NCI-H460 (cell line): ENCODE measurements at places on chromosomes 5 and 9.

- DNase-seq = no peak
Measured at GRCh38 chr9:122387536-122387935, 16.7 kb downstream of the PTGS1 start.

DNA sequence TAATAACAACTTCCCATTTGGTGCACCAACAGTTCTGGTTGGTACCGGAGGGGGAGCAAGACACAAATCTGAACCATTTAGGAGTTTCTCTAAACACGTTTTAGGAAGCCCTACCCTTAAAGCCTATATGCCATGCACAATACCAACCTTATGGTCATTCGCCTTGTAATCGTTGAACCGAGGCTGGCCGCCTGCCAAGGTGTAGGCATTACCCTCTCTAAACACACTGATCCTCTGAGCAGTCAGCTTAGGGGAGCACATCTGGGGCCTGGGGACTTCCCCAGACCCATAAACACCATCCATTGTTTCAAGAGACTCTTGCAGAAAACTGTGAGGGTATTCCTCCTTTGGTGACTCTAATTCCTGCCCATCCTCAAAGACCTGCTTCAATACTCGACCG lies 328 bp downstream of the GRXCR2 start:
- no peak for DNase-seq

DNA sequence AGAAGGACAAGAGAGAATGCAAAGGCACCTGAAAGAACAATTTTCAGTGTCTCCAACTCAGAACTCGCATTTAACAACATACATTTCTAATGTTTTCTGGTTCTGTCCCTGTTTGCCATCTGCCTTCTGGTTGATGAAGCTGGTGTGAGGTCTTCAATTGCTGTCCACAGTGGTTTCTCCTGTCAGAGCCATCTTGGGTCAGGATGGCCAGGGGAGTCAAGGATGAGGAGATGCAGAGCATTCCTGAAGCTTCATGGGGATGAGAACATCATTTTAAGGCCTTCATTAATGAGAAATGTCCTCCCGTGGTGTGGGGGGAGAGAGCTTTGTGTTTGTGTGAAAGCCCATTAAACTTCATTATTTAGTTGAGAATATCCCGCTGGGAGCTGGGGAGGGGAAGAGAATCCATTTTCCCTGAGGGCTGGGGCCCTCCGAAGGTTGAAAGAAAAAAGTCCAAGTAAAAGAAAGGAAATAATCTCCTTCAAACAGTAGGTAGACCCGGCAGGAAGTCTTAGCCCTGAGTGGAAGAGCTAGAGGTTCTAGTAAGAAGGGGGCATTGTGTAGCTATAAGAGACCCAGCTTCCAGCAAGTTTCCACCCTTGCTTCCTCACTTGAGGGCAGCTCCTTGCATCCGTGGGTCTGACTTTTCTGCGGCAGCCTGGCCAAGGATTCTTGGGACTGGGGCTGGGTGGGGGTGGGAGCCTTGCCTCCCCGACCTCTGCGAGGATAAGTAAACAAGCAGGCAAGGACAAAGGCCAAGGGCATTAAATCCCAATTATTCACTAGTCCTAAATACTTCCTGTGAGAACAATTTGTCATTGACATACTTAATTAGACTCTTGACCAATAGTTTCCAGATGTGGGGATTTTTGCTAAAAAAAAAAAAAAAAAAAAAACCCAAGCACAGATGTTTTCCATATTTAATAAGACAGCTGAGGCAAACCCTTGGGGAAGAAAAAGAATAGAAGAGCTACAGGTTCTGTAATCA lies 119.2 kb downstream of the MSX2 start:
- DNase-seq = no peak

- DNase-seq = no peak
Measured at GRCh38 chr9:71863631-71864030, 47.4 kb downstream of the ABHD17B start.

DNA sequence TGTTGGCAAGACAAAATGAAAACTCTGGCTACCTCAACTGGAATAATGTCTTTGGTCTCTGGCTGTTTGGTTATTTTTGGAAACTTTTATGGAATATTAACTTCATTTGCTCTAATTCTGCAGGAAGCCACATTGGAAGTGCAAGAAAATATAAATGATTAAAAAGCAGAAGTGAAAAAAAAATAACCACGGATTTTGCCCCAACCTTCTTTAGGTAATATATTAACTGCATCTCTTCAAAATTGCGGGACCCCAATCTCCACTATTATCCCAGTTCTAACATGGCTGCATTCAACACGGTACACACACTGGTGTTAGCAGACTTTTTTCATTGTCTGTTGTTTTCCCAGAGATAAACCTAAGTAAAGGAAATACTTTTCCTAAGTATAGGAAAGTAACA lies 23.0 kb downstream of the GLIS3 start:
- DNase-seq = no peak

DNA sequence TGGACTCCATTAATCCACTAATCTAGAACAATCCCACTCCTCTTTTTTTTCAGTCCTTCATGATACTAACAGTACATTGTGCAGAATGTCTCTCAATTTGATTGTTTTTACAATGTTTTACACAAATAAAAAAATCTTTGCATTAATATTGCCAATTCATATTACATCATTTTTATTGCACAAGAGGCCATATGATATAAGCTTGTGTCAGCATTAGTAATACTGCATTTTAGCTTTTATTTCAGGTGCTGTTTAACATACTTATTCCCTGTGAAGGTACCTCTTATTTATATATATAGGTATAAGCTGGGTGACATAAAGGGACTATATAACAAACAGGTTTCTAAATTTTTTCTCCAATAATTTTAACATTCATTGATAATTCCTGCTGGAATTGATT lies 737.4 kb downstream of the DNAH5 start:
- DNase-seq = no peak
